RPMI7951 (cell line): ENCODE measurements at places on chromosomes 5 and 9.

- no peak for DNase-seq
These were observed 344.2 kb downstream of the SPATA31D1 start for GRCh38 chr9:82332774-82333152.

DNA sequence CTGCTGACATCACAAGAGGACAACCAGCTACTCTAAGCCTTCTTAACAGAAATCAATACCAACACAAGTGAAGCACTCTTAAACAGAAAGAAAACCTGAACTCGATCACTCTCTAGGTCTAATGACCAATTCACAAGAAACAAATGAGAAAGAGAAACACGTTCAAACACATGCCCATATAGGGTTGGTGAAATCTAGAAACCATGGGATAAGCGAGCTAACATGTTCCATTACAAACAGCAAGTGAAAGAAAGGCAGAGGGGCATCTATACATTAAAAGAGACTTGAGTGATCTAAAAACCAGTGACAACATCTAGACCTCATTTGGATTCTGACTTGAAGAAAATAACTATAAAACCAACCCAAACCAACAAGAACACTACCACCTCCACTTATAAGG lies 74.9 kb upstream of the RETREG1 start:
- DNase-seq: no peak

DNA sequence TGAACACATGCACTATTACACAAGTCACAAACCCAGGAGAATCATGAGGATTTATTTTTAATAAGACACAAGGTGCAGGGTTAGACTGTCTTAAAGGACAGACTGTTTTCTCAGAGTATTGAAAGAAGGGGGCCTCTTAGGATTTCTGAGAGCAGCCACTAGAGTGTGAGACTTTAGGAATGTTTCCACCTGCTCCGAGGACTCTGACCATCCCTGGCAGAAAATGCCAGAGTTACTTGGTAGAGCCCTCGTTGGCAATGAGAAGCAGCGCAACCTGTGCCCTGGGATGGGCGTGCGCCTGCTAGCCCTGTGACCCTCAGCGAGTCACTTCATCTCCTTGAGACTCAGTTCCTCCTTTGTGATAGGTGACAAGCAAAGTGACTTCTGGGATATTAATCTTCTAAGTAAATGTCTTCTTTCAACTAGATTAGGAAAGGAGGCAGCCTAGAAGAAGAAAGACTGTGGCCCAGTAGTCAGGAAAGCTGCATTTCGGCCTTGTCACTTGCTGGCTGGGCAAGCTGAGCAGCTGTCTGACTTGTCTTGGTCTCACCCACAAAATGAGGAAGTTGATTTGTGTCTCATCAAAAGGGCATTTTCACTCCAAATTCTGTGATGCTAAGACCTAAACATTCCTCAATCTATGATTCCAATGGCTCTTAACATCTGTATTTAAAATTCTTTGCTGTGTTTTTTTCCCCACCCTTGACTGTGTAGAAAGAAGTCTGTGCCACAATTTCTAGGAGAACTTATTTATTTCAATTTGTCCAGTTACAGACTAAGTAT lies 60.5 kb downstream of the PTCD2 start:
- no peak for DNase-seq

DNA sequence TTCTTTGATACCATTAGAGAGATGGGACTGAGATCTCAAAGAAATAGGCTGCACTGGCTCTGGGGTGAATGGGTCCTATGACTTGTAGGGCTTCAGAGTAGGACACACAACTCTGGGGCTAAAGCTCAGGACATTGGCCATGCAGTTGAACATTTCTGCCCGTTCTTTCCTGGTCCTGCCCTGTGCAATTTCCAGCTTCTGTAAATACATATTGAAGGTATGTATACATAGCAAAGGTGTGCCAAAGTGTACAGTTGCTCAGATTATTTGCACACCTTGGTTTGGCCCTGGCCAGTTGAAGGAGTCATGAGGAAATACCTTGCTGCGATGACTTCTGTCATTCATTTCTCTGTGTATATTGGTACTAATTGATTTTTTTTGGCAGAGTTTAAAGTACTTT lies 52.8 kb upstream of the TAF11L2 start:
- no peak for DNase-seq

GRCh38 chr9:3177146-3177761 lies 333.4 kb upstream of the PUM3 start:
- no peak for DNase-seq

GRCh38 chr9:122827761-122828093 lies 661 bp downstream of the PDCL start:
- peak; percentile 27 for DNase-seq

GRCh38 chr5:118544887-118545449 lies 443.4 kb downstream of the DTWD2 start:
- no peak for DNase-seq

- DNase-seq: no peak
These were observed 32.4 kb downstream of the STK32A start for GRCh38 chr5:147267082-147267832.

GRCh38 chr9:125990793-125991220 lies 243.6 kb downstream of the PBX3 start:
- peak; percentile 13 for DNase-seq

GRCh38 chr9:88572684-88573083 lies 37.7 kb downstream of the NXNL2 start:
- DNase-seq: no peak

- no peak for DNase-seq
These were observed 127.1 kb downstream of the MYO10 start for GRCh38 chr5:16809010-16809394.

DNA sequence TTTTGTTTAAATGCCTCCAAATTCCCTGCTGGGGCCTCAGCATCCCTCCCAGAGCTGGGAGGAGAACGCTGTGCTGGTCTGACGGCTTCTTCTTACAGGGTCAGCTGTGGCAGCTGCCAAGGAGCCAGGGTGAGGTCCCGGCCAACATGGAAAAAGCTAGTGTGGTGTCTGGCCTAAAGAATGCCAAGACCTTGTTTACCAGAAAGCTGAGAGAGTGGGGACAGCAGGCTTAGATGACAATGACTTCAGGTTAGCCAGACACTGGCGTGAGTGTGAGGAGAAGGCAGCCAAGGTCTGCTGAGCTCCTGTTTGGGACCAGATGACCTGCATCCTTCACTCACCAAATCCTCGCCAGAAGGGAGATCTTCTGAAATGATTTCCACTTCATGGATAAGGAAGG lies 112.5 kb downstream of the CRB2 start:
- DNase-seq: no peak

GRCh38 chr9:69981686-69982445 lies 61.8 kb upstream of the MAMDC2 start:
- peak; percentile 47 for DNase-seq

DNA sequence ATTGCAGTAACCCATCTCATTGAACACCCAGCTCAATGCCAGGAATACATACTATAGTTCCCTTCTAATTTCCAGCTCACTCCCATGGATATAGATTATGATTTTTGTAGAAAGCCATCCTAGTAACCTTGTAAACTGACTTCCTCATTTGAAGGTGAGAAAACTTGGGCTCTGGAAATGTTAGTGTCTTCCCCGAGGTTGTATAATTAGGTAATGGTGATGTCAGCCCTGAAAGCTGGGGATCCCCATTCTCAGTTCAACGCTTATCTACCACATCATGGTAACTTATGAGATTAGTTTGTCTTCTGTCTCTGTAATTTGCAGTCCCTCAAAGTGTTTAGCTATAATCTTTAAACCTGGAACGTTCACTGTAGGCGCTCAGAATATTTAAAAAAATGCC lies 34.6 kb upstream of the PTCH1 start:
- DNase-seq: no peak

- peak; percentile 37 for DNase-seq
These were observed 103.2 kb downstream of the PDE4D start for GRCh38 chr5:59790376-59790775.

GRCh38 chr9:134935056-134935640 lies 17.4 kb upstream of the FCN1 start:
- no peak for DNase-seq

- DNase-seq: peak; percentile 77
These were observed 22.4 kb upstream of the FCN2 start for GRCh38 chr9:134858051-134858841.

GRCh38 chr9:132588501-132589147 lies 6.2 kb downstream of the BARHL1 start:
- DNase-seq: no peak

DNA sequence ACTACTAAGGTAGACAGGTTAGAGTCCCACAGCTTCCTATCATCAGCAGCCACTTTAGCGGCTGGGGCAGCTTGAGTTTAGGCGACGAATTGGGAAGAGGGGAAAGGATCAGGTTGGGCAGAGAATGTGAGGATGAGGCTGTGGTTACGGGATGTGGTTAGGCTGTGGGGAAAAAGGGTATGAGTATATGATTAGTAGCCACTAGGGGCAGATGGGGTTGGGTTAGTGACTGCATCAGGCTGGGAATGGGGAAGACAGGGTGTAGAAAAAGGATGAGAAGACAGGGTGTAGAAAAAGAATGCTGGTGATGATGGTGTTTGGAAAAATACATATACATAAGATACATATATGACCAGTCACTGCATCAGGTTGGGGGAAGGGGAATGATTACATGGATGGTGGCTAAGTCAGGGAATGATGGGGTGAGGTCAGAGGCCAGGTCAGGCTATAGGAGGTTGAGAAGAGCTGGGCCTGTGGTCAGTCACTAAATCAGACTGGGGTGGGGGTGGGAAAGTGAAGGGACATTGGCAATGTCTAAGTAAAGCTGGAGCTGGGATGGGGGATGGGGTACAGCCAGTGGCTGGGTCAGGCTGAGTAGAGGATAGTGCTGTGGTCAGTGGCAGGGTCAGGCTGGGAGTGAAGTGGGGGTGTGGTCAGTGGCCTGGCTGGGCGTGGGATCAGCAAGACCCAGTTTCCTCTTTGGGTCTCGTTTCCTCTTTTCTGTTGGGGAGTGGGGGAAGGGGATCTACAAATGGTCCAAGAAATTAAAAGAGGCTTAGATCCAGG lies 2.1 kb downstream of the TLN1 start:
- DNase-seq: peak; percentile 89

GRCh38 chr5:96844481-96844990 lies 31.8 kb upstream of the ERAP2 start:
- peak; percentile 90 for DNase-seq

DNA sequence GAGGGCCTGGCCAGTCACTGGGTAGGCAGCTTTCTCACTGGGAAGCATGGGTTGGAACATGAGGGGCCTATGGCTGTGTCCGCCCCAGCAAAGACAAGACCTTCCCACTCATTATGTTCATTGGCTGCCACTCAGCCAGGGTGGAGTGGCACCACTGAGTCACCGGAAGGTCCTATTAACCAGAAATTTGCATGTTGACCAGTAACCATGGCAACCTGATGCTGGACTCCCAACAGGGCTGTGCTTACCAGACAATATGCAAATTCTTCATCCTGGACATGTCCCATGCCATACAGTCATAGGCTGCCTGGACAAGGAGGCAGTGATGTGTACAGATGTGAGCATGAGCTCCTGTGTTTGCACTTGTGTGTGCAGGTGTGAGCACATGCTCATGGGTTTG lies 66.7 kb downstream of the PSD2 start:
- DNase-seq: peak; percentile 85

DNA sequence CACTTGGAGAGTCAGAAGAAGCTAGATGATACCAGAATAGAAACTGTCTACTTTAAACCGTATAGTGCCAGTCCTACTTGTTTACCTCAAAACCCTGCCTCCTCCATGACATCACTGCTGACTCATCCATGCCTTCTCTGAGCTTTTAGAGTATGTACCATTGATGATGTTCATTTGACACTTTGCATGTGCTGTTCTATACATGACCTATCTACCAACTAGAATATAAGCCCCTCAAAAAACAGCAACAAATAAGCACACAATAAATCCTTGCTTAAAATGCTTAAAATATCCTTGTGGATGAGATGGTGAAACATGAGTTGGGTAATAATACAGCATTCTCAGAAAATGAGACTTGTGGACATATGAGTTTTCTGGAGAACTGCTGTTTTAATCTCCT lies 2.6 kb downstream of the CTNNAL1 start:
- DNase-seq: peak; percentile 75

DNA sequence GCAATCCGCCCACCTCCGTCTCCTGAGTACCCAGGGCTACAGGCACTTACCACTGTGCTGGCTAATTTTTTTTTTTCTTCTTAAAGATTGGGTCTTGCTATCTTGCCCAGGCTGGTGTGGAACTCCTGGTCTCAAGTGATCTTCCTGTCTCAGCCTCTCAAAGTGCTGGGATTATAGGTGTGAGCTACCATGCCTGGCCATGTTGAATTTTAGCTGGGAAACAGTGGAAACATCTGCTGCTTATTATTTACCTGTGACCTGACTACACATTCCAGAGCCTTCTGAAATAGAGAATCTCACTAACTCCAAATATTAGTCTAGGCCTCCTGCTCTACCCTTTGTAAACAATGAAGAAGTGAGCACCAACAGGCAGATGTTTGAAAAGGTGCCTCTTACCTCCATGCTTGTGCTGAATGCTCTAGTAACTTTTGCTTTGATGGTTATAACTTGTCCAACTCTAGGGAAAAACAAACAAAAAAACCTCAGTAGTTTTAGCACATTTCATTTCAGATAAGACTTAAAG lies 22.5 kb downstream of the ACOT12 start:
- DNase-seq: no peak
